Kasumi-1 (cell line): ENCODE measurements at places on chromosomes 1 and 21.

DNA sequence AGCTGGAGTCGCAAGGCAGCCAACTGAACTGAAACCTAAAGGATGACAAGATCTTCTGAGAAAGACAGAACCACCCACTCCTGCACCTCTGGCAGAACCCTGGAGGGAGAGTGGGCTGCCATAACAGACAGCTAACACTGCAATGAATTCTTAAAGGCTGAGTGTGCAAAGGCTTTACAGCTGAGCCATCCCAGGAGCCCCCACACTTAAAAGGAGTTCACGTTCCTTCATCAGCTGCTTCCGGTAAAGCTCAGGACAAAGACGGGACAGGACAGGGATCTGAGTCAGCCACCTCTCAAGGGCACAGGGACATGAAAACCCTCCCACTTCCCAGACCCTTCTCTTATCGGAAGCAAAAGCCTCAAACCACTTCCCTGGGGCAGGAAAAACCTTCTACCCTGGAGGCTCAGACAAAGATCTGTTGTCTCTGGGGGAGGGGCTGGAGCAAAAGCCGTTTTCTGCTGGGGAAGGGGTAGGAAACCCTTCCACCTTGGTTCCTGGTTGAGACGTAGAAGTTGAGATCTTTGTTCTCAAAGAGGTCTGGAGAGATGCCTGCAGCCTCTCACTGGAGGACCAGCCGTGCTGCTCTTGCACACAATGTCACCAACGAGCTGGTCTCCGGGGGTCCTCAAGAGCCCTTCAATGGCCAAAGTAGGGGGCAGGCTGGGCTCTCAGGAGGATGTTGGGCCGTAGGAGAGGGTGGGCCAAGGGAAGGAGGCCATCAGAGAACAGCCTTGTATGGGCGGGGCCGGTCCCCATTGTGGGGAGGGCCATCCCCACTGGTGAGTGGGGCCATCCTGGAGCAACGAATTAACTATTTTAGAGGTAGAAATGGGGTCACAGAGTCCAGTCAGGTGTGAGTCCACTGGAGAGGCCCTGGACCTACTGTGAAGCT, 452.4 kb downstream of the PTPRU start:
- DNase-seq: no peak

GRCh38 chr1:212401042-212401441, 13.6 kb downstream of the PACC1 start:
- no peak for DNase-seq

GRCh38 chr1:89001510-89001909, 9.1 kb upstream of the KYAT3 start:
- DNase-seq: no peak

GRCh38 chr21:35077975-35078374, 28.9 kb upstream of the RUNX1 start:
- DNase-seq: no peak

DNA sequence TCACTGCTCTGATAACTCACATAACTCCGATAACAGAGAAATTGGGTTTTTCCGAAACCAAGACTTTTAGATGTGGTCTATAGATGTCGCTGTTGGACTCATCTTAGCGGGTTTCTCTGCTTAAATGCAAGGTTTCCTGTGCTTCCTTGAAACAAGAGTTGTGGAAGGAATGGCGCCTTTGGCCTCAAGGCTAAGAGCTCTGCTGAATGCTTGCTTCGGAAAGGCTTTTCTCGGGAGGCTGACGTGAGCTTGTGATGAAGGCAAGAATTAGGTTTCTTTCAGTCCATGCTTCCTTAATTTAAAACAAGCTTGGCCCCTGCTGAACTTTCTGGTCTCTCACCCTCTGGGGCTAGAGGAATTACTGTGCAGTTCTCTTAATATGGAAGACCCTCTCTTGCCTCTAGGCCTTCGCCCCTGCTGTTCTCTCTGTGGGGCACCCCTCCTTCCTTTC, 113.5 kb downstream of the MAP3K21 start:
- peak; percentile 75 for DNase-seq

DNA sequence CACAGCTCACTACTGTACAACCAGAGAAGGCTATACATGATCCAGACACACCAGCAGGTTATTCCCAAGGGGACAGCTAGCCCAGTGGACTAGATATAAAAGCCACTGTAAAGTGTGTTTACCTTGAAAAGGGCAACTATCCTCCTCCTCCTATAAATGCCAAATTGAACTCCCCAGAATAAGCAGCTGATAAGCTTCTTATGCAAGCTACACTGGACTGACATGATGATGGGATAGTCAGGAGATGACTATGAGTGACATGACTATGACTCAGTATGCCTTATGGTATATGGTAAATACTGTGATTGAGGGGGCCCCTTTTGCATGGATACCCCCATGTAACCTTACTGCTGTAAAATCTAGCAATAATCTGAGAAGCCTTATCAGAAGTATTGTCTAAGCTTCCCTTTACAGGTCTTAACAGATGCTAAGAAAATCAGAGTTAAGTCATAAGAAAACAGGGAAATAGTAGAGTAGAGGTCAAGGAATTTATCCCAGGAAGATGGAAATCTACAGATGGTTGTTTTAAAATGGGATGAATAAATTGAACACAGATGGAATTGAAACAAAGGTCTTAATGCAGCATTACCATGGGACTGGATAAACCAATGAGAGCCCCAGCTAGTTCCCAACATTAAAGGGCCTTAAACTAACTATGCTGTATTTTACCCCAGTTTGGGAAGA, 55.8 kb downstream of the TRIM33 start:
- DNase-seq: no peak

DNA sequence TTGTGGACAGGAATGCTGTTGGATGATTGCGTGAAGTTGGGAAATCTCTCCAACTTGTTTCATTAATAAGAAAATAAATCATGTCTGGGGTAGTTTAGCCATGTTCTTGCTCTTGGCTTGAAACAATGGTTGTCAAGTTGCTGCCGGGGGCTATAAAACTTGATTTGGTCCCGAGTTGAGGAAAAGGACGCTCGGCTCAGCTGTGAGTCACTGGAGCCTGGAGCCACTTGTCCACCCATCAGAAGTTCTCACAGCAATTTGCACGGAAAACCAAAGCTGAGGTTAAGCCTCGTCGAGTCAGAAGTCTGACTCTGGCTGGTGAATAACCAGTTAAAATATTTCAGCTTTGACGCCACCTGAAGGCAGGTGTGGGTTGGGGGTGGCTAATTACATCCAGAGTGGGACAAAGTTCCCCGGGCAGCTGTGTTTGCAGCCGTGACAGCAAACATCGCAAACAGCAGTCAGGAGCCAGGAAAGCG, 19.7 kb upstream of the RIPK4 start:
- no peak for DNase-seq

GRCh38 chr1:42913426-42914091, 45.1 kb downstream of the SLC2A1 start:
- DNase-seq: peak; percentile 94

DNA sequence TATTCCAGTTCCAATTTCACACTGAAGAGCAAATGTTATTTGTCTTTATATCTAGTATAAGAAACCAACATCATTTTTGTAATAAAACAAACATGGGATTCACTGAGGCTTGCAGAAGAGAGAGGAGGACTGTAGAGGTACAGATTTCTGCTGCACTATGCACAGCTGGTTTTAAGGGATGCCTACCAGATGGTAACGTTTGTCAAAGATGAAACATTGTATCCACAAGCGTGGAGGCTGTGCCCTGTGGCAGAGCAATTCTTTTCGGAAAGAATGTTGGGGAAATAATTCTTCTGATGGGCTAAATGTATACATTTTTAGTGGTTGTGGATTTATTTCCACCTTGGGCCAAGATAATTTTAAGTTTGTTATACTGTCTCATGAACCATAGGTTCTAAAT, 272.4 kb downstream of the DUSP10 start:
- DNase-seq: no peak

GRCh38 chr1:14926229-14926628, 227.3 kb upstream of the TMEM51 start:
- no peak for DNase-seq

- no peak for DNase-seq
Measured at GRCh38 chr1:206887701-206888100, 9.5 kb upstream of the IL24 start.

DNA sequence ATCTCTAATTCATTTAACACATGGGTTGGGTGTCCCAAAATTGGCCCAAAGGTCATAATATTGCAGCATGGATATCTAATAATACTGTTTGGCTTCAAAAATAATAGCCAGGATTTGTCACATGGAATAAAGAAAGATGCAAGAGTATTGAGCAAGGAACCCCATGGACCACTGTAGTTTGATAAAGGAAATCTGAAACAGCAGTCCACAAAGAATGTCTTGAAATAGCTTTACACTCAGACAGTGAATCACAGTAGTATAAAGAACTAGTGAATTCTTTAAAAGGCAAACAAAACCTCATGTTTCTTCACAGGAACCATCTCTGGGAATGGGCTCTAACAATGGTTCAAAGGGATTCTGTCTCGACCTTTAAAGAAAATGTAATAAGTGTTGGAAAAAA, 576.1 kb upstream of the ZRANB2 start:
- DNase-seq: no peak

DNA sequence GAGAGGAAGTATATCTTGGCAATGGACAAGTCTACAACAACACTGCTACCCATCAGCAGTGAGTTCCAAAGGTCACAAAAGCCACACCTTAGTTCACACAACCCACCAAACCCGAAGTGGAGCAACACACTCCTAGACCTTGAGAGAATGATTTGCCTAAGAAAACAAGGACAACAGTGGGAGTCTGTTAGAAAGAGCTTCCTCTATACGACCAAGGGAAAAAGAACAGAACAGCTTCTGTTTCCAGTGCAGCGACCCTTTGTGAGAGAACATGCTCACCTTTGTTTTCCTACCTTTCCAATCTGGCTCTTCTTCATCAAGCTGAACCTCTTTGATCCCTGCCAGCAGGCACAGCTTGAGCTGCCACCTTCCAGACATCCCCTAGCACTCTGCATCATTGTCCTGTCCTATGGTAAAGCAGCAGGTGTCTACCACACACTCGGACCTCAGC, 56.7 kb upstream of the PALMD start:
- no peak for DNase-seq

DNA sequence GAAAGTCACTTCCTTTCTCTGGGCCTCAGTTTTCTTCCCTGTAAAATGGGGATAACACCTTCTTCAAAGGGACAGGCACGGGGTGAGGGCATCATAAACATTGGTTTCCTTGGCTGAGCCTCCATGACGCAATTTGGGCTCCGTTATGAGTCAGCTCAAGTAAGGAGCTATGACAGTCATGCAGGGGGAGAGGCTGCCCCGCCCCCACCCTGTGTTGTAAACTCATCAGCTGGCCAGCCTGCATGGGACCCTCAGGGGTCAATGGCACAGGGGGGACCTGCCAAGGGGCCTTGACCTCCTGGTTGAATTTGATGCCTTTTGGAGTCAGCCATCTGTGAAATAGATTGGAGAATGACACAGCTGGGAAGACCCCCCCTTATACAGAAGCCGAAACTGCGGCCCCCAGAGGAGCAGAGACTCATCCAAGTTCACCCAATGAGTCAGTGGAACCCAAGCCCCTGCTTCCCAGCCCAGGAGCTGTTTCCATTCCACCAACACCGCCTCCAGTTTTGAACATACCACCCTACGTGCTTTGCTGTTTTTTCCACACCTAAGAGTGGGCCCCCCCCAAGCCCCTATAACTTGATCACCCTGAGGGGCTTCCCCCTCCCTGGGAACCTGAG, 36.8 kb upstream of the RUNX3 start:
- DNase-seq: no peak

DNA sequence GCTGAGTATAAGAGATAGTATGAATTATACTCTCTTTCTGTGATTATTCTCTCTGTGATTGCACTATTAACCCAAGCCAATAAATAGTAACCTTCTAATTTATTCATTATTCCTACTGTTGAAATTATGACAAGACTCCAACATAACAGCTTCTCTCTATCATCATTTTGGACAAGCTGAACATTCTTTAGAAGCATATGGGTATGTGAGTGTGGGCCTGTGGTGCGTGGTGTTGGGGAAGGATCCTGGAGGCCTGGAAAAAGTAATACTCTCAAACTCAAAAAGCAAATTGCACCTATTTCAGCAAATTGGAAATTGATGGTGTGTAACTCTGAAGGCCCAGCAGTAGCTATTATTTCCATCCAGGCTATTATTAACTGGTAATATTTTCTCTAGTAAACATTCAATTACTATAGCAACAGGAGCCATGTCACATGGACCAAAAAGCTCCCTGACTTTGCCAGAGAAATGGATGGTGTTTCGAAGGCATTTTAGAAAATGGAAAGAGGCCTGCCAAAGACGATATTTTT, 502.8 kb downstream of the LTN1 start:
- no peak for DNase-seq

- no peak for DNase-seq
Measured at GRCh38 chr1:13541435-13542215, 27.8 kb upstream of the LRRC38 start.

GRCh38 chr1:204146309-204146708, 5.5 kb downstream of the ETNK2 start:
- no peak for DNase-seq

DNA sequence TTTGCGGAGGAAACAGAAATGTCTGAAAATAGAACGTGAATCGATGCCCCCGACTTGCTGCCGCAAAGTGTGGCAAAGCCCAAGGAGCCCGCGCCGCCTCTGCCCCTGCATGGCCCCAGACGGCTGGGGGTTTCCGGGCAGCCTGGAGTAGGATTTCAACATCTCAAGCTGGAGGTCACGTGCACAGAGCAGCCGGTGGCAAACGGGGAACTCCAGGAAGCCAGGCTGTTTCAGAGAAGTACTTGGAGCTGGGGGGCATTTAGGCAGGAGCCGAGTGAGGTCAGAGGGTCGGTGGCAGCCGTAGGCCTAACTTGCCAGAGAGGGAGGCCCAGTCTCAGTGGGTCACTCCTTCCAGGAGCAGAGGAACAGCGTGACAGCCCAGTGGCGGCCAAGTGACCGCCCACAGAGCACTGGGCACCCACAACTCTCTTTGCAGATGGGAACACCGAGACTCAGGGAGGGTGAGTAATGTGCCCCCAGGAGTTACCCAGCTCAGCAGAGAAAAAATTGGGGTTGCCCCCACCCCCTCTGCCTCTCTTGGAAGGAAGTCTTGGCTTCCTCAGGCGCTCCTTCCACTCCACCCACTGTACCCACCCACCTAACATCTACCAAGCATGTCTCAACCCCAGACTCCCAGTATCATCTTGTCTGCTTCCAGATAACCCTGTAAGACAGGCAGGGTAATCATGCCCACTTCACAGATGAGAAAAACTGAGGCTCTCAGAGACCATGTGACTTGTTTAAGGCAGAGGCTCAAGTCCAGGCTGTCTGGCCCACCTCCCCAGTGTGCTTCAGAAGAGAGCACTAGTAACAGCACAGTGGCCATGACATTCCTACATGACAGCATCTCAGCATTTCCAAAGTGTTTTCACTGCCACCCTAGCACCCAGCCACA, 179.4 kb downstream of the HIVEP3 start:
- DNase-seq: peak; percentile 97

GRCh38 chr1:237566581-237566980, 324.1 kb downstream of the ZP4 start:
- no peak for DNase-seq

- DNase-seq: no peak
Measured at GRCh38 chr1:215932558-215932957, 365.5 kb downstream of the KCTD3 start.

DNA sequence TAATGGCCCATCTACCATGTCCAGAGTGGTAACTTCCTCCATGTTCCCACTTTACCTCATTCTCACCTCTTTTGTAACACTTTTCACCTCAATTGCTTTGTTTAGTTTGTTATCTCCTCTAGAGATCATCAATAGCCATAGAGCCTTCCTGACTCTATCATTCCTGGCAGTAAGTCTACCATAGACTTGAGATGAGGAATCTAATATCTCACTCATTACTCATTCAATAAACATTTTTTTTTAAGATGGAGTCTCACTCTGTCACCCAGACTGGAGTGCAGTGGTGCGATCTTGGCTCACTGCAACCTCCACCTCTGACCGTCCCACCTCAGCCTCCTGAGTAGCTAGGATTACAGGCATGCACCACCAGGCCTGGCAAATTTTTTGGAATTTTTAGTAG, 7.1 kb downstream of the NMNAT2 start:
- no peak for DNase-seq
